ENCODE measurements at places on chromosomes 2 and 18.

GRCh38 chr18:34857320-34857719, 147.2 kb downstream of the DTNA start:
- no peak for DNase-seq

- DNase-seq: peak; percentile 70
These were observed 113.7 kb downstream of the B3GNT2 start for GRCh38 chr2:62309465-62310091.

DNA sequence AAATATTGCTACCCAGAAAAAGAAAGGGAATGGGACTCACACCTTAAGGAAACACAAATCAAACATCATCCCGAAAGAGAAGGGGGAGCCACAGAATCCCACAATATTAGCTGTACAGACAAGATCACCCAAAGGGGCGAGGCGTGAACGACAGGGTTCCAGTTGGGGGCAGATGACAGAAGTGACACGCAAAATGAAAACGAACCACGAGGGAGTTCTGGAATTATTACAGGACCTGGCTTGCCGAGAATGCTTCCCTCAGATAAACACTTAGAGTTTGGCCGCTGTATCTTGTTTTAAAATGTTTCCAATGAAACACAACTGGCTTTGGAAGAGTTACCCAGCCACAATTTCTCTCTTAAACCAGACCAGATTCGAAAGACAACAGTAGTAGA, 60.4 kb downstream of the C2orf76 start:
- no peak for DNase-seq

GRCh38 chr2:30147196-30147714, 448 bp downstream of the YPEL5 start:
- no peak for DNase-seq

GRCh38 chr2:8367833-8368232, 314.0 kb upstream of the ID2 start:
- no peak for DNase-seq

GRCh38 chr2:203748331-203749126, 42.1 kb downstream of the CD28 start:
- DNase-seq: no peak

GRCh38 chr2:54570925-54571694, 115.0 kb downstream of the SPTBN1 start:
- peak; percentile 91 for DNase-seq

- no peak for DNase-seq
These were observed 90.6 kb upstream of the ARL4C start for GRCh38 chr2:234587341-234588053.

GRCh38 chr2:26668856-26669750, 23.4 kb upstream of the KCNK3 start:
- no peak for DNase-seq

DNA sequence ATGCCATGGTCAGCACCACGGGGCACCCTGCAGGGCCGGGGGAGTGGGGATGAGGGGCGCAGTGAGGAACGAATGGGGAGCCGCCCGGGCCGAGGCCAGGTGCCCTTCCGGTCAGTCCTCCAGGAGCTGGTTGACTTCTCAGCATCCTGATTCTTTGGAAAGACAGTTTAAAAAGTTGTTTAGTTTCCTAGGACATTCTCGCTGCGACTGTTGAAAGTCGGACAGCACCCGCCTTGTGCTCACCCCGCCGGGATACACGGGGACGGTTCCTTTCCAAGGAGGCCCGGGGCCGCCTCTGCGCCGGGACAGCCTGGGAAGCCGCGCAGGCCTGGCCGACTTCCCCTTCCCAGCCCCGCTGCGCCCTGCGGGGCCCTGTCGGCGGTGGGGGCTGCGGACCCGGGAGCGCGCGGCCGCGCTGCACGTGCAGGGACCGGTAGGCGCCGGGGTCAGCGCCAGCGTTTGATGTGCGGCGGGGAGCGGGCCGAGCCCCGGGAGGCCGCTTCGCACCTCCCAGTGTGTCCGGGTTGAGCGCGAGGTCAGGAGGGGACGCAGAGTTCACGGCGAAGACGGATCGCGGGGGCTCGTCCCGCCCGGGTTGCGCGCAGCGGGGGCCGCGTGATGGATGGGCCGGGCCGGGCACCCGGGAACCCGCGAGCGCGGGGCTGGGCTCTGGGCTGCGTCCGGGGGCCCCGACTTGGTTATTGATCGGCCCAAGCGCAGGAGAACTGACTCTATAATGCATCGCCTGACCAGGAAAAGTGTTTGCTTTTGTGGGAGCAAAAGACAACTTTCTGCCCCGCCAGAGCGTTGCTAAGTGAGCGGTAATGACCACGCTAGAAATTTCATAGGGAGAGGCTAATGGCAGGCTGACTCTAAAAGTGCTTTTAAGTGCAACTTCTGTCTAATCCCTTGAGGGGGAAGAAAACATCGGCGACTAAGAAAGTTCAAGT, 28.0 kb upstream of the SMIM21 start:
- no peak for DNase-seq

GRCh38 chr2:54285451-54285850, 29.4 kb upstream of the TSPYL6 start:
- no peak for DNase-seq

- no peak for DNase-seq
These were observed 124.7 kb downstream of the ACKR3 start for GRCh38 chr2:236694146-236694888.

- no peak for DNase-seq
These were observed 456 bp downstream of the LRP1B start for GRCh38 chr2:142130111-142131009.

DNA sequence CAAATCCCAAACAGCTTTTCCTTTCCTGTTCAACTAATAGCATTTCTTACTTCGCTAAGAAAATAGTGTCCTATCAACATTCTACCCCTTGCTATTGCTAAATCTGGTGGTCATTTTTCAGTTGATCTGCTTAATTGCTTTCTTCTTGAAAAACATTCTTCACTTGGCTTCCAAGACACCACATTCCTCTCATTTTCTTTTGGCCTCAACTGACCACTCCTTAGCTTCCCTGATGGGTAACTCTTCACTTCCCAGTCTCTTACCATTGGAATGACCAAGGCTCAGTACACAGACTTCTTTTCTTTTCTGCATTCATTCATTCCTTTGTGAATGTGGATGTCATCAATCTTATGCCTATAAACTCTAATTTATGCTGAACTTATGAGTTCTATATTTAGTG, 230.8 kb upstream of the CDH2 start:
- DNase-seq: no peak

DNA sequence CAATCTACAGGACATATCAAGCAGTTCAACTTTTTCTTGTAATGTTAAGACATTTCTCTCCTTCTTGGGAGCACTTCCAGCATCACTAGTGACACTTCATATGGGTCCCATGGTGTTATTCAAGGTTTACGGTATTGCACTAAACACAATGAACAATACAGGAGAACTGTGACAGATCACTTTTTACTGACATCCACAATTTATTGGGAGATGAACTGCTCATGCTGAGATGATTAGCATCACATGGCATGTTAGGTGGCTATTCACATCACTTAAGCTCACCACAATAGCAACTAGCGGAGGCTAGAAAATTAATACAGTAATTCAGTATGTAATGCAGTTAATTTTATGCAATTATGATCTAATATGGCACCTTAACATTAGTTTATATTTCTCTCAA, 264.4 kb downstream of the ERBB4 start:
- DNase-seq: no peak

GRCh38 chr2:98656800-98657199, 48.4 kb downstream of the UNC50 start:
- no peak for DNase-seq

- DNase-seq: no peak
These were observed 687.8 kb upstream of the DDX18 start for GRCh38 chr2:117126656-117127055.

DNA sequence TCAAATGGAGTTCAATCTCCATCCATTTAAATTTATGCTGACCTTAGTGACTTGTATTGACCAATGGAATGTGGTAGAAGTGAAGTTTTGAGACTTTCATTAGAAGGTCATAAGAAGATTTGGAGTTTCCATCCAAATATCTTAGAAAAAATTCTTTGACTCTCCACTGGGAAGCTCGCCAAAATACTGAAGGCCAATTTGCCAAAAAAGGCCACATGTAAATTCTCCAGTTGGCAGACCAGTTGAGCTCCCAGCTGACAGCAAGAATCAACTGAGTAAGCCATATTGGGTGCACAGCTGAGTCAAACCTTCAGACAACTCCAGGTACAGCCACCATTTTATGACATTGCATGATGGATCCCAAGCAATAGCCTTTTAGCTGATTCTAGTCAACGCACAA, 228.3 kb upstream of the SETBP1 start:
- no peak for DNase-seq

DNA sequence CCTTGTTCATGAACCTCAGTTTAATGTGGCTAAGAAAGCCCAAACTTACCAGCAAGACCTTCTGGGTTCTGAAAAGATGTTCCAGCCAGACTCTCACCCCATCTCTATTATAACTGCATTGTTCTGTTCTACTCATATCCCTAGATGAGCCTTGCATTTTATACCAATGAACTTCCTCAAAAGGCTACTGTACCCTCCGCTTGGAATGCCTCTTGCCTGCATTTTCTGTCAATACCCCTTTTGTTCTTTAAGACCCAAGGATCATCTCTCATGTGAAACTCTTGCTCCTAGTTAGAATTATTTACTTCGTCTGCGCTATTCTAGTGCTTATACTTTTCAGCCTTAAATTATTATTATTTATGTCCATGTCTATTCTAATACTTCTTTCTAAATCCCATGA, 181.5 kb downstream of the MYO3B start:
- no peak for DNase-seq

DNA sequence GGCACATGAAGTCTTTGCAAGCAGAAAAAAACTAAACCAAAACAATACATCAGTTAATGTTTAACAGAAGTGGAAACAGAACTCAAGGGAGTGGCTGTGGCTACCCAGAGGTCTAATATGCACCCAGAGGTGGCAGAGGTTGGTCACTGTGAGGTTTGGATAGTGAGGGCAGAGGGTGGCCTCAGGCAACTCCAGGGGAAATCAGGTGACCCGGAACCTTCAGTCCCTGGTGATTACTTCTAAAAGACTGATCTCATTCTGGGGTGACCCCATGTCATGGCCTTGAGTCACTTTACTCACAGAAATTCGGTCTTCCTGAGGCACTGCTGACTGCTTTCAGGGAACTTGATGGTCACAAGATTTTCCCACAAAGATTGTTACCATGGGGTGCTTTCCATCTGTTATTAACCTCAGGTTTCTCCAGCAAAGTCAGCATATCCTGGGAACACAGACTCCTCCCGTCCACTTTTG, 99.4 kb downstream of the TMEM17 start:
- no peak for DNase-seq

- DNase-seq: no peak
These were observed 69.8 kb upstream of the TCF4 start for GRCh38 chr18:55657572-55658331.

DNA sequence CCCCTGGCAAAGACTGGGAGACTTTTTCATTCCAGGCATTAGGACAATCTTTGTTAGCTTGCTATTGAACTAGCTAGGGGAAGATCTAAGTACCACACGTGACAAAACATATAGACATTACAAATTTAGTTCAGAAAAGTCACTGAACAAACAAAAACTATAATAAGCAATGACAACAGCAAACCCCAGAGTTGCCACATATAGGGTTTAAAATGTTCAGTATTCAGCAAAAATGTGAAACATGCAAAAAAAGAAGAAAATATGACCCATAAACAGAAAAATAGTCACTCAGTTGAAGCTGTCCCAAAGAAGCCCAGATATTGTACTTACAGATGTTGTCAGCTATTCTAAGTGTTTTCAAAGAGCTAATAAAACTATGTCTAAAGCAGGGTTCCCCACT, 431.1 kb upstream of the CDH2 start:
- DNase-seq: no peak

- no peak for DNase-seq
These were observed 325.2 kb downstream of the OSR1 start for GRCh38 chr2:19033240-19033639.

DNA sequence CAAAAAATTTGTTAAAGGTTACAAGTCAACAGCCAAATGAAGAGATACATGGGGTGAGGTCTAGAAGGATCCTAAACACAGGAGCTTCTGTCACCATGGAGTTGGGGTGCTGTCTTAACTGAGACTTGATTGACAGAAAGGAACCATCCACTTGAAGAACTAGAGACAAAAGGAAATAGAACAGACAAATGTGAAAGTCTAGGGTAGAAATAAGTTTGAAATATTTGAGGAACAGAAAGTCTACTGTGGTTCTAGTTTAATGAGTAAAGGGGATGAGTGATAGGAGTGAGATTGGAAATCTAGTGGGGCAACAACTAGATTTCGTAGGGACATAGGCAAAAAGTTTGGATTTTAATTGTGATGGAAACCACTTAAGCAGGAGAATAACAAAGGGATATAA, 18.7 kb downstream of the RBBP8 start:
- DNase-seq: no peak

DNA sequence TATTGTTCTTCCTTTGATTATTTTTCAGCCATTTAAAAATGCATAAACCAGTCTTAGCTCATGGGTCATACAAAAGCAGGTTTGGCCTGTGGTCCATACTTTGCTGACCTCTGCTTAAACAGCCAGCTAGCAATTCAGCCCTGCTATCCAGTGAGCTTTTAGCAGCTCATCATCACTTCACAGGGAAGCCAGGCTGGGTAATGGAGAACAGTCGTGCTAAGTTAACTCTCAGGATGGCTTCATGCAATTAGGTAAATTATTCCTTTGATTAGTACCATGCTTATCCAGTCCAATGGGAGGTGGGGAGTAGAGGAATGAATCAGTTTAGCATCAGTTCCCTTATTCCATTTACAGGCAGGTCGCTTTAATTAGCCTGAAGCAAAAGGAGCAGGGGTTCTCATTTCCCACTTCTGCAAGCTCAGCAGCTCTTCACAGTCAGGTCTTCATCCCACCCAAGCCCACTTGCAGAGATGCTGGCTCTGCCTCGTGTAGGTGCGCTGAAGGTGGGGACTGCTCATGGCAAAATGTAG, 109.8 kb upstream of the ALPP start:
- DNase-seq: no peak

GRCh38 chr2:138564586-138565229, 63.1 kb downstream of the SPOPL start:
- no peak for DNase-seq

- no peak for DNase-seq
These were observed 404.7 kb upstream of the CDH2 start for GRCh38 chr18:28581521-28582071.

DNA sequence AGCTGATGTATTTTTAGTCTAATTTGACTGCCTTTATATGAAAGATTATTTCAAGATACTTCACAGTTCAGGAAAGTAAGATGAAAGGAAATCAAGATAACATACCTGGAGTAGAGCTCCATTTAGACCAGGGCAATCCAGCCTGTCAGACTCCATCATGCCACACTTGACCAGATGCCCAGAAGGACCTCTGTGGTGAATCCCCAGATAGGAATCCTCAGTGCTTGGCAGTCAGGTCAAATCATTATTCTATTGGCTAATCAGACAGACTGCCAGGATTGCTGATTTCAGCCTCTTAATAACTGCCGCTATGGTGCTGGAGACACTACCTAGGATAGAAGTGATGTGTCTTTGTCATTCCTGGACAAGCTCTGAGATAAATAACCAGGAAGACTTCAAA, 404.2 kb downstream of the STK39 start:
- no peak for DNase-seq

Data from DND-41 (cell line).